ENCODE measurements at places on chromosomes 3 and 15. TPM values are rescaled to one million over a fixed set of nuclear protein-coding genes. Genes with fewer than 3 reads are reported as not detected.

GRCh38 chr3:10299175-10299574, 6.4 kb upstream of the GHRL start:
- H3K4me3 ChIP-seq: no peak overlapping the region
- H3K27ac ChIP-seq: peak overlapping the region; percentile 73
- DNase-seq: no peak
- H3K27me3 ChIP-seq: no peaks in the 10 kb centered on the region

DNA sequence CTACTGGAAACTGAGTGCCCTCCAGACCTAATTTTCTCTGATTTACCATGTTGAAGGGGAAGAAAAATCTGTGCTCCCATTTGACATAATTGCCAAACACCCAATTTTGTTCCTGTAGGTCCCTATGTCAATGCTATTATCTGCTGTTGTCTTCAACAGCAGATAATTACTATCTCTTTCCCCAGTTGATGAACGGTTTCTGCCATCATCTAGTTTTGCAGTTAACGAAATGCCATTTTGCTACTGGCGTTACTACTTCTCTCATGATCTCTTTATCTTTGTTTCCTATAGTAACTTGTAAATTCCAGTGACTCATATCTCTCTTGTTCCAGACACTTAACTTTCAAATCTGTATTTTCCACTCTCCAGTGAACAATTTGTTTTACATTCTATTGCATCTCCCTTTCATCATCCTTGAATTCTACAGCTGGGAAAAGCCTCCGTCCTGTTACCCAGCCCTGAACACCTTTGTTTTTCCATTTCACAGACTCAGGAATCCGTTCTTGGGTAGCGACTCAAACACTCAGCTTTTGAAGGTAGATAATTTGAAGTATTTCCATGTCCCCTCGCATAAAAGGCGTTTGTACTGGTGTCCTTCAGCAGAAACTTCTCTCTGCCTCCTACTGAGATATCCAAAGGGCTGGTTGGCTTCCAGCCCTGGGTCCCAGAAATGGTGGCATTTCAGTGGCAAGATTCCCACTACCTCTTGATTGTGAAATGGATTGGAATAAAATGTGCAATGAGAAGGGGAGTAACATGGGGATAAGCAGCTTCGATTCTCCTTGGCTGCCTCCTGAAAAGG, 111.7 kb downstream of the FOXB1 start:
- H3K27me3 ChIP-seq: peaks cover 12% of the 10 kb centered on the region
- peak overlapping the region; percentile 12 for H3K27ac ChIP-seq
- no peaks in the 10 kb centered on the region for H3K36me3 ChIP-seq
- DNase-seq: no peak
- H3K4me1 ChIP-seq: peaks cover 23% of the 10 kb centered on the region

DNA sequence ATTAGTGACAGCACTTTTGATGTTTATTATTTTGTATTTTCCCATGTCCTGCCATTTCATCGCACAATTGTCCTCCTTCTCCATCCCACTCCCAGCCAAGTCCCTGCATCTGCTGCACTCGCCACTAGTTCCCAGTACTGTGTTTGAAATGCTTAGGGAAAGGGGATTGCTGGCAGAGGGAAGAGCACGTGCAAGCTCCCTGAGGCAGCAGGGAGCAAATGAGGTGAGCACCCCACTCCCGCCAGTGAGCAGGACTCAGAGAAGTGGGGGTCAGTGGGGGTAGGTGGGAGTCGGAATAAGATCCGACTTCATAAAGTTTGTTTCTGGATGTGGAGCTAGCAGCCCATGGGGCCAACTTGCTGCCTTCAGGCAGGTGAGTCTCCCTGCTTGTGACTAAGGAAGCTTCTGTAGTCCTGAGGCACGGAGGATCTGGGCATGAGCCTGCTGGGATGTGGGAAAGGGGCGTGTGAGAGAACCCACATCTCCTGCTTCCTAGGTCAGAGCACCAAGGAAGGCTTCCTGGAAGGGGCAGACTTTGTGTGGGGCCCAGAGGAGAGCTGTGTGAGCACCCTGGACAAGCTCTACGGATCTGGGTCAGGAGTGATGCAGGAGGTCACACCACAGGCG, 99.7 kb upstream of the TLE3 start:
- no peaks in the 10 kb centered on the region for H3K36me3 ChIP-seq
- no peak overlapping the region for H3K4me3 ChIP-seq
- no peak for DNase-seq
- no peaks in the 10 kb centered on the region for H3K4me1 ChIP-seq

DNA sequence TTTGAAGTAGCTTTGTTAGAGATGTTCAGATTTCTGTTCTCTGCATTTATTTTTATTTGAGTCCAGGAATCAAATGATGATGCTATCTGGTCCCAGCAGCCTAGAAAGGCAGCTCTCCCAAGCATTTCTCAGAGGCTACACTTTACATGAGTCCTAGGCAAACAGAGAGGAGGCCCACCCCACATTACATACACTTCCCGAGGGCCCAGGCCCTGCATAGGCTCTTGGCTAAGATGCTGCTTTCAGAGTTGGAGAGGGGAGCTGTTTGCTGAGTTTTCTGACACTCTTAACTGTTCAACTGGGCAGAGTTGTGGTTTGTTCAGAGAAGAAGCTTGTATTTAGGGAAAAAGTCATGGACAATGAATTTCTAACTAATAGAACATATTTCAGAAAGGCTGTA, 117.9 kb upstream of the RGMA start:
- no peak for DNase-seq
- H3K36me3 ChIP-seq: no peaks in the 10 kb centered on the region
- H3K27ac ChIP-seq: no peak overlapping the region
- no peak overlapping the region for H3K4me3 ChIP-seq
- no peaks in the 10 kb centered on the region for H3K4me1 ChIP-seq
- peaks cover 6% of the 10 kb centered on the region for H3K27me3 ChIP-seq

DNA sequence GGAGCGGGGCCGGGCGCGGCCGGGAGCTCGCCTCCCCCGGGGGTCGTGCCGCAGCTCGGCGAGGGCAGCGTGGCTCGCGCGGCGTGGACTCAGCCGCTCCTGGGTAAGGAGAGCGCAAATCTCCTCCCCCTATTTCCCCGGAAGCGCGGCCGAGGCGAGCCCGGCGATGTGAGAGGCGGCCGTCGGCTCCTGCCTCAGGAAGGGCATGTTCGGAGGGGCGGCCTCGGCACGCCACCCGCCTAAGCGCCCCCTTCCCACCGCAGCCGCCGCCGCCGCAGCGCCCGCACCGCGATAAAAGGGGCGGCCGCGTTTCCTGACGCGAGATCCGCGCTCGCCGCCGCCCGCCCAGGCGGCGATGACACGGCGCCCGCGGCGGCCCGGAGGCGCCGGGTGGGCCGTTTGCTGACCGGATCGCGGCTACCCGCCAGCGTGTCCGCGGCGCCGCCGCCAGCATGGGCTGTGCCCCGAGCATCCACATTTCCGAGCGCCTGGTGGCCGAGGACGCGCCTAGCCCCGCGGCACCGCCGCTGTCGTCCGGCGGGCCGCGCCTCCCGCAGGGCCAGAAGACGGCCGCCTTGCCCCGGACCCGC, at the start of gene PDE8A:
Gene PDE8A, plus strand, starts transcription at position 146 of the 590 bp plus-strand sequence. Its CDS starts 307 bp downstream, at position 453.
- H3K4me3 ChIP-seq: peak within 1 kb of the TSS; percentile 94
- peaks cover 7% of the 10 kb centered on the region for H3K36me3 ChIP-seq
- H3K27me3 ChIP-seq: peaks cover 12% of the 10 kb centered on the region
- peak within 1 kb of the TSS; percentile 96 for H3K27ac ChIP-seq
- H3K4me1 ChIP-seq: peaks cover 43% of the 10 kb centered on the region
- peak; percentile 90 for DNase-seq

GRCh38 chr3:18723206-18723810, 298.2 kb upstream of the SATB1 start:
- H3K4me1 ChIP-seq: peaks cover 54% of the 10 kb centered on the region
- peak overlapping the region; percentile 71 for H3K4me3 ChIP-seq
- peak; percentile 63 for DNase-seq
- H3K27me3 ChIP-seq: no peaks in the 10 kb centered on the region
- peak overlapping the region; percentile 96 for H3K27ac ChIP-seq
- H3K36me3 ChIP-seq: peaks cover 25% of the 10 kb centered on the region

DNA sequence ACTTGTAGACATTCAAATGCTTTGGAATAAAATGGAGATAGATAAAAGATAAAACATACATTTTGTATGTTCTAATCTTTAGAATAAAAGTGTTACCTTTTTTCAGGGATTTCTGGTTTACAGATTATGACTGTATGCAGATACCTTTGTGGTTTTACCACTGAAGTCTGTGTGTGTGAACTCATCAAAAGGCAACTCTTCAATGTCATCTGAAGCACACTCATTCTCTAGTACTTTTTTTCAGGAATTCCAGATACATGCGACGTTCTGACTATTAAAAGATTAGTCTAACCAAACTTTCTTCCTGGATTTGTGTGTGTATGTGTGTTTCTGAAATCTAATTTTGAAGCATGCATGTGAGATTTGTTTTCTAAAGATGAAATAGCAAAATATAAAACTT, 188.6 kb downstream of the NLGN1 start:
- H3K27ac ChIP-seq: no peak overlapping the region
- H3K4me3 ChIP-seq: no peak overlapping the region
- no peak for DNase-seq
- no peaks in the 10 kb centered on the region for H3K36me3 ChIP-seq

DNA sequence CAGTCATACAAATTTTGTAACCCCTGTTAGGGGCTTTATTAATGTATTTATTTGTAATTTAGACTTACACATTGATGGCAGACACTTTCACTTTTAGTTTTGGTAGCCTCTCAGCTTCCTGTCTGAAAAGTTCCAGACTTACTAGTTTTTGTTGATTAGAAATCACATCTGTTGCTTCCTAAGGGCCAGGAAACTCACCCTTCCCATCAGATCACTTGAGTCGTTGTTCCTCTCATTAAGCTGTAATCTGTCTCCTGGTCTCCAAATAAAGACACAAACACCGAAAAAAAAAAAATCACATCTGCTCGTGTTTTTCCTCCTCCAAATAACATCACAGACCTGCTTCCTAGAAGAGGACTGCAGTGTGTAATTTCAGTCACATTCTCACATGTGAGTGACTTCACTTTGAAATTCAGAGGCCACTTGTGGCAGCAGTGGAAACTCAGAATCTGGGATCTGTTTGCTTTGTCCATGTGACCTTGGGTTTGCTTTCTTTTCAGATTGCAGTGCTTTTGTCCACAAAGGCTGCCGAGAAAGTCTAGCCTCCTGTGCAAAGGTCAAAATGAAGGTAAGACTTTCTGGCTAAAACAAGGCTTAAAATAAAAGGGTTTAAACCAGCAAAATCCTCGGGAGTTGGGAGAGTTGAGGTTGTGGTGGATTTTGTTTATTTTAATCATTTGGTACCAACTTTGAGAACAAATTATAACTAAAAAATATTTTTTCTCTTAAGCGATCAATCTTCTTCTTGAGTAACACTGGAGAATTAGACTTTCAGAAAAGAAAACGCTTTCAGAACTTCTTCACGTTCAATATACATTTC, 87.0 kb downstream of the KLHL25 start:
- DNase-seq: peak; percentile 75
- H3K27ac ChIP-seq: peak overlapping the region; percentile 99
- H3K4me3 ChIP-seq: peak overlapping the region; percentile 86
- H3K4me1 ChIP-seq: peaks cover 70% of the 10 kb centered on the region

DNA sequence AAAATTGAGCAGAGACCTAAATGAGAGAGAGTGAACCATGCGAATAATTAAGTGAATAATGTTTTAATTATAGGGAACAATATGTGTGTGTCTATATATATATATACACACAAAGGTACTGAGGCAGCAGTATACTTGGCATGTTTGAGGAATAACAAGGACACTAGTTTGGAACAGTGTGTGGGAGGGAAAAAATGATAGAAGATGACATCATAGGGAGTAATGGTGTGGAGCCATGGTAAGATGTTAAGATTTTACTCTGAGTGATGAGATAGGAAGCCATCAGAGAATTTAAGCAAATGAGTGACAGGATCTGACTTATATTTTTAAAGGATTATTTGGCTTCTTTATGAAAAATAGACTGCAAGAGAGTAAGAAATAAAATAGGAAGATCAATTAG, 29.1 kb downstream of the DTWD1 start:
- H3K4me3 ChIP-seq: no peak overlapping the region
- no peaks in the 10 kb centered on the region for H3K4me1 ChIP-seq
- DNase-seq: no peak
- no peaks in the 10 kb centered on the region for H3K27me3 ChIP-seq
- H3K27ac ChIP-seq: no peak overlapping the region
- H3K36me3 ChIP-seq: peaks cover 5% of the 10 kb centered on the region

DNA sequence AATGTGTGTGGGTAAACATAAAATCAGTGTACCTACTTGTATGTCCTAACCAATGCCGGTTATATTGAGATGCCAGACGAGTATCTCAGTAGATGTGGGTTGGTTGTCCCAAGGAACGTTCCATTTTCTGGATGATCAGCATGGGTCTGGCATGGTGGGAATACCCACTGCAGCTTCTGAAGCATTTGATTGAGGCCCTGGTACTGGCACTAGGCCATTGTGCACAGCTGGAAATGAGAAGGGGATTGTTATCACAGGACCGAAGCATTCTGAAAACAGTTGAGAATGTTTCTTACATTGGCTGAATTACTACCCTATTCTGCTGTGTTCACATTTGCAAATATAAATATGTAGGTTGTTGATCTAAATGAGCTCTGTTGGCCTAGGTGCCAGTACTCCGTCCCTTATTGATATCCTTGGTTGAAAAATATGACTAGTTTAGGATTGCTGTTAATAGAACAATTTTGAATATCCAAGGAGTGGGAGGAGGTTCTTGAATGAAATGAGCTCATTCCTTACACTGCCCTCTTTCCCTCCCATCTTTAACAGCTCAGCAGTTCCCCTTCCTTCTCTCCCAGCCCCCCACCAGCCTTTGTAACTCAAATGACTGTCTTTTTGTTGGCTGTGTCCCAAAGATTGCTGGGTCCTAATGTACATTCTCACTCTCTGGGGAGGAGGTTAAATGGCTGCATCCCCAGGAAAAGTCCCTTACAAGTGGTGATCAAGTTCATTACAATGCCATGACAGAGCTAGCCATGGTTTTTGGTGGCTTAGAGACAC, 293.3 kb upstream of the TPM1 start:
- DNase-seq: no peak
- H3K36me3 ChIP-seq: no peaks in the 10 kb centered on the region
- H3K27me3 ChIP-seq: no peaks in the 10 kb centered on the region
- H3K27ac ChIP-seq: no peak overlapping the region
- H3K4me3 ChIP-seq: no peak overlapping the region

DNA sequence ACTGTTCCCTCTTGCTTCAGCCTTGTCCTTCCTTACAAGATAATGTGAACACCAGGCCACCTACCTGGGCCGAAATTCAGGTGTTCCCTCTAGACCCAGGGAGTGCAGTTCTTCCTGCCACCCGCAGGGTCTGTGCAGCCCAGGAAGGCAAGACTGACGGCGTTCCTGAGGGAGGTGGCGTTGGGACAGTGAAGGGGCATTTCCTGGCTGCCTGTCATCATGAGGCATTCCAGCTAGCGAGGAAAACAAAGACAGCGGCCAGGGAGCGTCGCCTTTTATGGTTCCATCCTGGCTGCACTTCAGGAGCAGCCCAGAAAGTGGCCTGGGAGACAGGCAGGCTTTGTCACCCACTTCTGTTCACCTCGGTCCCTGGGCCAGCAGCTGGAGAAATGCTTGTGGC, 84.8 kb upstream of the WNT5A start:
- no peaks in the 10 kb centered on the region for H3K27me3 ChIP-seq
- peaks cover 2% of the 10 kb centered on the region for H3K4me1 ChIP-seq
- H3K4me3 ChIP-seq: no peak overlapping the region
- no peak for DNase-seq
- no peak overlapping the region for H3K27ac ChIP-seq

GRCh38 chr3:128036119-128036518, 16.1 kb upstream of the SEC61A1 start:
- H3K4me1 ChIP-seq: no peaks in the 10 kb centered on the region
- no peak for DNase-seq
- peaks cover 31% of the 10 kb centered on the region for H3K27me3 ChIP-seq
- H3K27ac ChIP-seq: no peak overlapping the region

Gene PSTPIP1
- total RNA-seq: 182 TPM

Gene SCN5A
- not detected for total RNA-seq

Gene CPN2
- total RNA-seq: not detected

Gene GASK1A
- total RNA-seq: not detected

All from activated CD4-positive, alpha-beta T cell treated with anti-CD3 and anti-CD28 coated beads, Interleukin-2, amount 10 ng/mL, durations not matched to agents 24 days and 14 days (primary cell).